ENCODE measurements at places on chromosomes 6 and 20.

DNA sequence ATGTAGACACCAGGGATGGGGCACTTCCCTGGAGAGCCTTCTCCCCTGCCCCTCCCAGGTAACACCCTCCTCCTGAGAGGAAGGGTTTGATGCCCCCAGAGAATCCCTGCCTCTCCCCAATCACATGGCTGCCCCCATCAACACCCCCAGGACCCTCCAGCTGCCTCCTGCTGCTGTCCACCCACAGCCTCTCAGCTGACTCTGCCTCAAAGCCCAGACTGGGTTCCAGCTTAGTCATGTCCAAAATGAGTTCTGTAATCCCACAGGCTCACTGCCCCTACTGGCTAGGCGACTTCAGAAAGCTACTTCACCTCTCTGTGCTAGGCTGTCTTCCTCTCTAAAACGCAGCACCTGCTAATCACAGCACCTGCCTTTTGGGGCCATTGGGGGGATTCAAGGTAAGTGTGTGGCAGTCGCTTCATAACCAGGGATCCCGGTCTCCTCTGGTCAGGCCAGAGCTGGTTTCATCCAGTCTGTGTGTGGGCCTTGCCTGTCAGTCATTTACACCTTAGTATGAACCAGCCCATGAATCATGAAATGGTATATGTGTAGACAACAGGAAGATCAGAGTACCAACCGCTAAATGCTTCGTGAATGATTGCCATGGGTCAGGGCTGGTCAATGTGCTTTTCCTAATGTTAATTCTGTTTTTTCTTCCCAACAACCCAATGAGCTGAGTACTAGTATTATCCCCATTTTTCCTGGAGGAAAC is 40.4 kb downstream of the TFEB start:
- no peak for DNase-seq

DNA sequence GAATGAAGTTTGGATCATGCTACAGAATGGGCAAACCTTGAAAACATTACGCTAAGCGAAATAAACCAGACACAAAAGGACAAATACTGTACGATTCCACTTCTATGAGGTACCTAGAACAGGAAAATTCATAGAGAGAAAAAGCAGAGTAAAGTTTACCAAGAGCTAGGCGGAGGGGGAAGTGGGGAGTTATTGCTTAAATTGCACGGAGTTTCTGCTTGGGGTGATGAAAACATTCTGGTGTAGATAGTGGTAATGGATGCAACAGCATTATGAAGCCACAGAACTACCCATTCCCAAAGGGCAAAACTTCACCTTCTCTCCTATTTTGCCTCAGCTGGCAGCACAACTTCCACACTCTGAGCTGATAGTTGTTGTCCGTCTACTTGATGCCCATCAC is 6.4 kb upstream of the PDYN start:
- DNase-seq: no peak

DNA sequence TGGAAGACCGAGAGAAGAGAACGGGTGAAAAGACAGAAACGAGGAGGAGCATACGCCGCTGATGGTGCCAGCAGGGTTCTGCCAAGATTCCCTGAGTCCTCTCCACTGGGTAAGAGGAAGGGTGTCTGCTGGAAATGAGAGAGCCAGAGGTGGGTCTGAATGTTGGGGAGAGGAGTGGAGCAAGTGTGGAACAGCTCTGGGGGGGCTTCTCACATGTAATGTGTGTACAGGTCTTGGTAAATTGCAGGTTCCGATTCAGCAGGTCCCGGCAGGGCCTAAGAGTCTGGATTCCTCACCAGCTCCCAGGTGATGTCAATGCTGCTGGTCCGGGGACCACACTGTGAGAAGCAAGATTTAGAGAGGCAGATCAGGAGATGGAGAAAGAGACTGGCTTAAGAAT is 1.5 kb upstream of the EBF4 start:
- DNase-seq: no peak

- DNase-seq: no peak
These were observed 191.9 kb upstream of the PREP start for GRCh38 chr6:105594821-105595220.

- no peak for DNase-seq
These were observed 62.4 kb upstream of the FERMT1 start for GRCh38 chr20:6185268-6185667.

Data from NCI-H1930 (cell line).